ENCODE measurements at places on chromosomes 5 and 9.

GRCh38 chr9:81416476-81417298 lies 272.7 kb downstream of the TLE1 start:
- no peak for DNase-seq

GRCh38 chr9:92715488-92716231 lies 45.7 kb upstream of the IPPK start:
- no peak for DNase-seq

DNA sequence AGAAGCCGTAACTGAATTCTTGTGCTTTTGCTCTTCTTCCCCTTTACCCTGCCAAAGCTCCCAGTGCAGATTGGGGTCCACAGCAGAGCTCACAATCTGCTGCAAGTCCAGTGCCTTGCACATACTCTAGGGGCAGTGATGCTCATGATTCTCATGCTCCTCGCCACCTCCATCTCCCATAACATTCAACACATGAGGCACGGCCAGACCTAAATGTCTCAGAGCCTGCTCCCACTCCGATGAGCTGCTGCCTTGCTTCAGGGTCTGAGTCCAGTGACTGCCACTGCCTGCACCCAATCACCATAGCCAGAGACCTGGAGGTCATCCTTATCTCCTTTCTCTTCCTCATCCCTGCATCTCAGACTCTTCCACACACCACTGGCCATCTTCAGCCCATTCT lies 10.5 kb downstream of the CSF1R start:
- DNase-seq, result no peak

DNA sequence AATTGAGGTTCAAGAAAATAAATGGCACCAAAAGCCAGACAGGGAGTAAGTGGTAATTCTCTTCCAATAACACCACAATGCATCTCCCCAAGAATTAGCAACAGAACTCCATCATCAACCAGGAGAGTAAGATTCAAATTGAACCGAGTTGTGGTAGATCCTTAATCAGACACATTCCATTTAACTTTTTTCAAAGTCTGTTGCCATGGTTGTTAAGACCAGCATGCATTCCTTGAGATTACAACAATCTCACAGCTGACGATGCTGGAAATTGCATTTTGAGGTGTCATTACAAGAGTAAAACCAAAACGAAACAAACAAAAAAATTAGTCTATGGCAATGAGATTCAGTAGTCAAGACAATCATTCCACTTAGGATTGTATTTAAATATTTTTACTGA lies 78.9 kb upstream of the ZNF462 start:
- DNase-seq, result no peak

GRCh38 chr5:6464441-6464840 lies 15.8 kb downstream of the UBE2QL1 start:
- no peak for DNase-seq

DNA sequence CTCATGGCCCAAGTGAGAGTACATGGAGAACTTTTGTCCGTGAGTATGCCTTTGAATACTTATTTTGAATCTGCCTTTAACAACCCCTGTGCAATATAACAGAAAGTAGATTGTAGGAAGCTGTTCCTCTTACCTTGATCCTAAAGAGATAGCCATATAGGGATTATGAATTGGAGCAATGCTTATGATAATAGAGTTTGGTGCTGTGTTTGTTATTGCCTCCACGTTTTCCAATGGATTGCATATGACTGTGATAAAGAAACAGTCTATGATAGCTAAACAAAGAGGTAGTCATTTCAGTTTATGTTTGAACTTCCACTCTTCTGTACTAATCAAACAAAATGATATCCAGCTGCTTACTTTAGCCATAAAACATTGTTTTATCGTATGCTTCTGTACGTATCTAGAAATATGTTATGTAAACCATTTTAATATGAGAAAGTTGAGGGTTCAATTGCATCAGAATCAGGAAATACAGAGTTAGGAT lies 199.6 kb upstream of the RGMB start:
- DNase-seq, result no peak

DNA sequence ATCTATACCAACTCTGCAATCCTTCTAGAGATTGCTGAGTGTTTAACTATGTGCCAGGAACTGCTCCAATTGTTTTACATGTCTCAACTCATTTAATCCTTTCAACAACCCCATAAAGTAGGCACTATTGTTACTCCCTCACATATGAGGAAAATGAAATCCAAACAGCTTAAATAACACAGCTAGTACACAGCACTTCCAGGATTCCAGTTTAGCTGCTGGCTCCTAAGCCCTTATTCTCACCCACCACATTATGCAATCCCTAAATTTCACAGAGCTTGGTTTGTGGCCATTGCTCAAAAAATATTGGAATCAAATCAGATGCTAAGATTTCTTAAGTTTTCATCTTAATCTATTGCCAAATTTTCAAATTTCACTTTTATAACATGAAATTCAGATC lies 84.9 kb downstream of the PRELID2 start:
- no peak for DNase-seq

GRCh38 chr5:147055089-147055826 lies 176.7 kb upstream of the PPP2R2B start:
- DNase-seq, result no peak

Measured in stimulated activated CD4-positive, alpha-beta T cell treated with anti-CD3 and anti-CD28 coated beads, Interleukin-2, amount 100 ng/mL, for 24 hours (primary cell).